ENCODE measurements at places on chromosomes 3 and 15.

- DNase-seq: no peak
Measured at GRCh38 chr3:47663630-47664240, 85.1 kb upstream of the CSPG5 start.

DNA sequence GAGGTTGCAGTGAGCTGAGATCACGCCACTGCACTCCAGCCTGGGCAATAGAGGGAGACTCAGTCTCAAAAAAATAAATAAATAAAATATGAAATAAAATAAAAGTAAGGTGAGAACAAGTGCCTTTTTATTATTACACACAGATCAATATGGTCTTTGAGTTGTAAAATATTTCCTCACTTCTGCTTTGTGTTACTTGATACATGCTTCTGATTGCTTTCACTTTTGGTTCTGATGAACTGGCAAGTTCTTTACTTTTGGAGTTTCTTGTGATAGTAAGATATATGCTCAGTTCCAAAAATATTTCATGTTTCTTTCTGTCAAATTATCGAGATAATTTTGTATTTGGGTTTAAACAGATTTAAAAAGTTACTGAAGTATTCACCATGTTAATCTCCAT, 16.6 kb upstream of the GYG1 start:
- DNase-seq: no peak

DNA sequence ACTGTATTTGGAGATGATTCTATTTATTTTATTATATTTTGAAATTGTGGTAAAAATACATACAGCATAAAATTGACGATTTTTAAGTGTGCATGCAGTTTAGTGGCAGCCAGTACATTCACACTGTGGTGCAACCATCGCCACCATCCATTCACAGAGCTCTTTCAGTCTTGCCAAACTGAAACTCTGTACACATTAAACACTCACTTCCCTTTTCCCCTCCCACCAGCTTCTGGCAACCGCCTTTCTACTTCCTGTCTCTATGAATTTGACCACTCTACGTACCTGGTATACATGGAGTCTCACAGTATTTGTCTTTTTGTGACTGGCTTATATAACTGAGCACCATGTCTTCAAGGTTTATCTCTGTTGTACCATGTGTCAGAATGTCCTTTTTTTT, 303.3 kb upstream of the ATP10A start:
- DNase-seq: no peak

GRCh38 chr3:16802389-16802788, 82.4 kb upstream of the PLCL2 start:
- DNase-seq: no peak

- DNase-seq: peak; percentile 83
Measured at GRCh38 chr15:73010154-73011152, 41.8 kb upstream of the NEO1 start.

DNA sequence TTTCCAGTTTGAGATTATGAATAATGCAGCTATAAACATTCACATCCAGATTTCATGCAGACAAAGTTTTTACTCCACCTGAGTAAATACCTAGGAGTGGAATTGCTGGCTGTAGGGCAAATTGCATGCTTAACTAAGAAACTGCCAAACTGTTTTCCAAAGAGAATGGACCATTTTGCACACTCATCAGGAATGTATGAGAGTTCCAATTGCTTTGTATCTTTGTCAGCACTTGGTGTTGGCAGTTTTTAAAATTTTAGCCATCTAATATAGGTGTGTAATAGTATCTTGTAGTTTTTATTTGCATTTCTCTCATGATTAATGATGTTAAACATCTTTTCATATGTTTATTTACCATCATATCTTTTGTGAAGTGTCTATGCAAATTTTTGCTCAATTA, 40.6 kb upstream of the TRIM59 start:
- DNase-seq: no peak

- DNase-seq: no peak
Measured at GRCh38 chr3:28544236-28544635, 195.6 kb upstream of the AZI2 start.

DNA sequence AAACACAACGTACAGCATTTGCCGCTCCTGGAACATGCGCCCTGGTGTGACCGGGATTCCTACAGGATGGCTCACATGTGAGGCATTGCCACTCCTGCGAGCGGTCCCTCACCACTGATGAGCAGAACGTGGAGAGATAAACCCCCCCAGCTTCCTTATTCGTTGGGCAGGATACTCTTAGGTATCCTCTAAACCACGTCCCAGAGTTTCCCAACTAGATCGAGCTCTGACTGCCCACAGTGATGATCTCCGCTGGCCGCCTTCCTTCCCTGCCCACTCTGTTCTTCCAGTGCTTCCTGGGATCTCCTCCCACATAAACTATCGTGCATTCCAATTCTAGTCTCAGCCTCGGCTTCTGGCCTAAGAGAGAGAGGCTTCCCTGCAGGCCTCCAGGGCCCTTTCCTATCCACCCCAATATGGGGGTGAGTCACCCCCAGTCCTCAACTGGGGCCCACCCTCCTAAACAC, 91.8 kb downstream of the TOP2B start:
- no peak for DNase-seq

DNA sequence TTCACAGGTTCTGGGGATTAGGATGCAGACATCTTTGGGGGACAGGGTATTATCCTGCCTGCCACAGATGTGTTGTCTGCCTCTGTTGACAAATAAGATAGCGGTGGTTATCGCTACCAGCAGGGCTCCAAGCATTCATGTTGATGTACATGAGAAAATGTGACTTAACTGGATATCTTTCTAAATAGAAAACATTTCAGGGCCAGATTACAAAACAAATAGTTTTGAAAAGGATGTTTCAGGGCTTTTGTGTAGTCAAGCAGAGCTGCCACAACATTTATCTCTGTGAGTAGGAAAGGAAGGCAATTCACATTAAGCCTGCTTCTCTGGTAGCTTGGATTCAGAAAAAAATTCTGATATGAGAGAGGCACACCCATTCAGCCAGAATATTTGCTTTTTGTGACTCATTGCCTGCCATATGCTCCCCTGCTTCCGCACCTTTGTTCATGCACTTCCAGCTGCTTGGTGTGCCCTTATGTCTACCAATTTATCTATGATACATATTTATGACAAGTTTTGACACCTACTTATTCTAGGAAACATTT, 22.8 kb downstream of the PLS1 start:
- peak; percentile 85 for DNase-seq

- DNase-seq: peak; percentile 51
Measured at GRCh38 chr15:86634146-86634545, 554.5 kb downstream of the AGBL1 start.

GRCh38 chr3:16357186-16358121, 92.4 kb downstream of the OXNAD1 start:
- DNase-seq: no peak

GRCh38 chr15:26355472-26356074, 417.3 kb downstream of the GABRB3 start:
- no peak for DNase-seq

DNA sequence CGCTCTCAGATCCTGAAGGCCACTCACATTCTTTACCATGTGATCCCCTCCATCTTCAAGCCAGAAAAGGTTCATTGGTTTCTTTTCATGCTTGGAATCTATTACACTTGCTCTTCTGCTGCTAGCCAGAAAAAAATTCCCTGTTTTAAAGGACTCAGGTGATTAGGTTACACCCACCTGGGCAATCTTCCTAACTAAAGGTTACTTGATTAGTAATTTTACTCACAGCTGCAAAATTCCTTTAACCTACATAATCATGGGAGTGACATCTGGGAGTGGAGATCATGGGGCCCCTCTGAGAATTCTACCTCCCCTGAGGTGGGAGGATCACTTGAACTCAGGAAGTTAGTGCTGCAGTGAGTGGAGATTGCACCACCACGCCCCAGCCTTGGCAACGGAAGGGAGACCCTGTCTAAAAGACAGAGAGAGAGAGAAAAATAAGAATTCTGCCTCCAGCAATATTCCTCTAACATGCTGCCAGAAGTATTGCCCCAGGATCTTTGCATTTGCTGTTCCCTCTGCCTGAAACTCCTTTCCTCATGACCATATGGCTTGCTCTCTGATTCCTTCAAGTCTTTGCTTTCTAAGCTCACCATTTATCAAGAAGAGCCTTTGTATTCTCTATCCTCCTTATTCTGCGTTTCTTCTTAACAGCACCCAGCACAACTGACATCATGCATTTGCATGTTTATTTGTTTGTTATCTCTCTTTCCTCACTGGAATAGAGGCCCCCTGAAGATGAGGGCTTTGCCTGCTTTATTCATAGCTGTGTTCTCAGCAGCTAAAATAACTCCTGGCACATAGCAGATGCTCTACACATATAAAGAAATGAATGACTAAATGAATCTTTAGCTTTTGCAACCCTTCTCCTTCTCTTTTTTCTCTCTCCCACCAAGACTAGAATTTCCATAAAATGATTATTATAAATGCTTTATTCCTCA, 68.2 kb downstream of the EDEM1 start:
- DNase-seq: no peak

DNA sequence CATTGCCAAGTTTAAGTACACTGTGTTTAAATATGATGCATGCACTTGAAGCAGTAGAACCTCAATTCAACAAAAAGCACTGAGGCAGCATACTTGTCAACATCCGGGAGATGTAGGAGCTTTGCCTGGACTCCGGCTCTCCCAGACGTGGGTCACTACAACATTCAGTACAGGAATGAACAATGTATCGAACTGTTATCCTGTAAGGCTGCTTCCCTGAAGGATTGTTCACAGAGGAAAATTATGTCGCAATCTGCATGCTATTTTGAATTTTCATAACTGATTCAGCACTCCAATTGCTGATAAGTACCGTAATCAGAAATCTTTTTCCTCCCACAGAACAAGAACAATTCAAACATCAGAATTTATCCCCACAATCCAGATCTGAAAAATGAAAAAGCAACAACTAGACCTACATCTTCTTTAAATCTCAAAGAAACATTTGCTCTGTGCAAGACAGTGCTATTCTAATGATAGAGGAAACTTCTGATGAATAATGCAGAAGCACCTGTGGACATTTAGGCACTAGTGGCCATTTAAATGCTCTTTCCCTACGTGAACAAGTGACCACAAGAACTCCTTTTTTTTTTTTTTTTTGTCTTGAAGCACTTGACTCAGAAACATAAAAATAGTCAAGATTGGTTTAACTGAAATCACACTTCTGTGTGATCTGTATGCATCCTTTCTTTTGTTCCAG, 113.4 kb downstream of the PLCH1 start:
- DNase-seq: peak; percentile 72

GRCh38 chr3:45537970-45538640, 56.4 kb upstream of the LIMD1 start:
- no peak for DNase-seq

DNA sequence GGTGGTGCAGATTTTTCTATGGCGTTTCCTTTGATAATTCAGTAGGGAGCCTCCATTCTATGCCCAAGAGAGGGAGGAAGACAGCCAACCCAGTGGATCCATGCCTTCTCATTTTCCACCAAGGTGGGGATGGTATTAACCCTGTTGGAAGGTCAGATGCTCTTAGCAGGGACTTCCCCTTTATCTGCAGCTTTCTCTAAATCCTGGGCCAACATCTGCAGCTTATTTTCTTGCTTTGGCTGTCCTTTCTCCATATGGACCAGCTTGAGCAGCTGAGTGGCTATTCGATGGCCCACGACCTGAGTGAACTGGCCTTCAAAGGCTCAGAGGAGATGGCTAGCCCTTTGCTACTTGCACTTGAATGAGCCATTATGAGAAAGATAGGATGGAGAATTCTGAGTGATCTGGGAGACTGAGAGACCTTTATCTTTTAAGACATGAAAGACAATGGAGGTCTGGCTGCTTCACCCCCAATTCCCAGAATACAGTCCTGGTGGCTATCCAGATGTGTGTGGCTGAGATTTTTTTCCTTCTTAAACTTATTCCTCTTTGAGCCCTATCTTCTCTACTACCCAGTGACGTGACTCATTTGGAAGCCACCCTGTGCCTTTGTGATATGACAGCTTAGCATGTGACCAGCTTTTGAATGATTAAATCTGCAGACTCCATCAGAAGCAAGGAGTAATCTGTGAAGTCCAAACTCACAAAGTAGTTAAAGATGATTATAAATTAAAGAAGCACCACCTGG, 39.6 kb upstream of the TRAK1 start:
- no peak for DNase-seq

DNA sequence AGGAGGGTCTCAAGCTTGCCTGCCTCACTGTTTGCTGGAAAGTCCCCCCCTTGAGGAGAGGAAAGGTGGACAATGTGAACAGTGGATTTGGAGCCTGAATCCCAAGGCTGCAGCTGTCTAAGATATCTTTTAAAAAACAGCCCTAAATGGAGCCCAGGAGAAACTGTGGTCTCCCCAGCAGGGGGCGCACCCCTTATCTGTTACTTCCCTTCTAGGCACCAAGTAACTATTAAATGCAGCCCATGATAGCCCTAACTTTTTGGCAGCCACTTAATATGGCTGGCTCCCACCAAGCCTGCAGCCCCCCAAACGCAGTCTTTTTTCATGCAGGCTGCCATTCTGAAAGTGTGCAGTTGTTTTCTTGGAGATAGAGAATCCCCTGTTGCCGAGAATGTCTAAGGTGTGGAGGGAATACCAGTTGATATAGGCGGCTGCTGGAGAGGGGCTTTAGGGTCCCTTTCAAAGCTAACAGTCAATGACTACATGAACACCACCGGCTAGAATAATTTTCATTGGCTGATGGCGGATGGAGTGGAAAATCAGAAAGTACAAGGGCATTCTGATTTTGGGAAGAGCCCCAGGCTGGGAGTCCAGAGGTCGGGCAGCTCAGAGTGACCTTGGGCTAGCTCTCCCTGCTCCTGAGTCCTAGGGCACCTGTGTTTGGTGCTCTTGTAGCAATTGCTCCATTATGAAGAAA, 1.3 kb downstream of the RHCG start:
- no peak for DNase-seq

- peak; percentile 57 for DNase-seq
Measured at GRCh38 chr3:169146179-169146665, 517.3 kb downstream of the MECOM start.

- DNase-seq: no peak
Measured at GRCh38 chr3:66198437-66199088, 22.2 kb upstream of the SLC25A26 start.

GRCh38 chr3:187848401-187848800, 103.1 kb upstream of the BCL6 start:
- DNase-seq: peak; percentile 70

- DNase-seq: no peak
Measured at GRCh38 chr15:47705281-47705997, 11.9 kb upstream of the SEMA6D start.

- DNase-seq: no peak
Measured at GRCh38 chr3:71317140-71317539, 266.4 kb downstream of the FOXP1 start.

DNA sequence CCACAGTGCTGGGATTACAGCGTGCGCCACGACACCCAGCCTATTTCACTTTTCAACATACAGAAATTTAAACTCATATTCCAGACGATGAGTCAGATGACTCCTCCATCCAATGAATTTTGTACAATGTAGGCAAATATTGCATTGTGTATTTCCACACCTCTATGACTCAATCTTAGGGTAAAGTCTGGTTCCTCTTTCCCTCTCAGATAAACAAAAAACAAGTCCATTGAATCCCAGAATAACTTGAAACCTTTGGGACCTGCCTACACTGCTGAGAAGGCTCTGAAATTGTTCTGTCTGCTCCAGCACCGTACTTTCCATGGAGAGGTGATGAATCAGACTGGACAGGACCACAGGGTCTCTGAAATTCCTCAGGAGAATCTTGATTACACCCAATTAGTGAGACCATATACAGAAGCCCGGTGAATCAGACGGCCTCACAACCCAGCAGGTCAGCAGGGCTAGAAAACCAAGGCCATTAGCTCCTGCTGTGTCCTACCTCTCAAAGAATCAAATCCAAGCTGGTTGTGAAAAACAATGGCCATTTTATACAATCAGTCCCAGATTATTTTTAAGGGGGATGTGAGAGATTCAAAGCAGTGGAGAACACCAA, 112.6 kb downstream of the ERC2 start:
- DNase-seq: peak; percentile 93

GRCh38 chr15:41583795-41584194, 24.8 kb downstream of the TYRO3 start:
- DNase-seq: no peak

Data from bronchial epithelial cell (primary cell).